ENCODE measurements at places on chromosomes 16 and 17.

DNA sequence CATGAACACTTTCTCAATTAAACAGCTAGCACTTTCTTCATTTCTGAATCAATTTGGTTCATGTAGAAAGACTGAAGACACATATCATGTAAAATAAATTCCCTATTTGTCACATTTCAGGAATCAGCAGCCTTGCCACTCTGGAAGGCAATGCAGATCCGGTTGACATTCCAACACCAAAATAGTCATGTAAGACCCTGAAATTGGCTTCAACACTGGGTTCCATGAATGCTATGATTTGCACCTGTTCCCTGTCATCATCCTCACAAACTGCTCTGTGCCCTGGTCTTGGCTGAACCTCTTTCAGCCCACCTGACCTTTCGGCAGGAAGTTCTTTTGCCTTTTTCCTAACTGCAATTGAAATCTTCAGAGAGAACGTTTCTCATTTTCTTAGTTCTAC, 156.9 kb downstream of the CDH8 start:
- no peak for DNase-seq

- peak; percentile 81 for DNase-seq
These were observed 84.9 kb downstream of the HS3ST2 start for GRCh38 chr16:22898874-22899348.

GRCh38 chr17:2994441-2994840, 69.0 kb downstream of the OR1D5 start:
- no peak for DNase-seq

DNA sequence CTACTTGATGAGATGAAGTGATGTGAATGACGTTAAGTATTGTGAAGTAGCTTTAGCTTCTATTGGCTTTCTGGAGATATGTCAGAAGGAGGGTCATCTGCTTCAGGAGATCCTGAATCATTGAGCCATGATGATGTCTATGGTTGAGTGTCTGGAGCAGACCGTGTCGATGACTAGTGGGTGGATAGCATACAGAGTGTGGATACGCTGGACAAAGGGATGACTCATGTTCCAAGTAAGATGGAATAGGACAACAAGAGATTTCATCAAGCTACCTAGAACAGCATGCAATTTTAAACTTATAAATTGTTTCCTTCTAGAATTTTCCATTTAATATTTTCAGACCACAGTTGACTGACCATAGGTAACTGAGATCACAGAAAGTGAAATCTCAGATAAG, 116.1 kb upstream of the RBBP6 start:
- DNase-seq, result no peak

GRCh38 chr17:80438806-80439205, 23.8 kb downstream of the ENDOV start:
- DNase-seq, result no peak

All from cardiac fibroblast (primary cell).